ENCODE measurements at places on chromosomes 16 and 17.

GRCh38 chr16:50526249-50526648 is 21.9 kb upstream of the NKD1 start:
- no peak for DNase-seq

DNA sequence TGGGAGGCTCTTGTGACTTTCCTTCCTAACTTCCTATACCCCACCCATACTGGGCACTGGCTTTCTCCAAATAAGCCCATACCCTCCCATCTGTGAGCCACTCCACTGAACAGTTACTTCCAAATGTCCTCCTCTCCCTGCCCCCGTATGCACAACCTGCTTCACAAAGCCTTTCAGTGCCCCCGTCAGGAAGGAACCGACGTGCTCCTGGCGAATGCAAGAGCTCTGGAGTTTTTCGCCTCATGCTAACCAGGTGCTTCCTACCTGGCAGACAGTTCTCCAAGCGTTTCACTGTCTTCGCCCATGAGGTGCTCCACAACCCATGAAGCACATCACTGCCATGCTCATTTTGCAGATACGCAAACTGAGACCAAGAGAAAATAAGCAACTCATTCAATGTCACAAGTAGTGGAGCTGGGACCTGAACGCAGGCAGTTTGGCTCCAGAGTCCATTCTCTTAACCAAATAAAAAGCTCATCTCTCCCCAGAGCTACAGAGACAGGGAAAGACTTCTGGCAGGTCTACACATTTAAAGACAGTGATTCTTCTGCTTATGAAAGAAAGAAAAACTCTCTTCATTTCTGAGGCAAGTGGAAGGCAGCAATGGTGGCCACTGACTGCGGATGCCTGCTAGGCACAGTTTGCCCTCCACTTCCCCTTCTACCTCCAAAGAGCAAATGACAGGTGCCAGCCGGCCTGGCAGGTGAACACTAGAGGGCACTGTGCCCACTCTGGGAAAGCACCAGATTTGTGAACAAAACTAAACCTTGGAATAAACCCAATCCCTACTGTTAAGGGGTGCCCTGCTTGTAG is 23.8 kb downstream of the SPHK1 start:
- DNase-seq, result peak; percentile 82

- no peak for DNase-seq
Measured at GRCh38 chr17:9174779-9175574, 153.7 kb downstream of the NTN1 start.

GRCh38 chr16:7257016-7257415 is 75.6 kb upstream of the RBFOX1 start:
- no peak for DNase-seq

DNA sequence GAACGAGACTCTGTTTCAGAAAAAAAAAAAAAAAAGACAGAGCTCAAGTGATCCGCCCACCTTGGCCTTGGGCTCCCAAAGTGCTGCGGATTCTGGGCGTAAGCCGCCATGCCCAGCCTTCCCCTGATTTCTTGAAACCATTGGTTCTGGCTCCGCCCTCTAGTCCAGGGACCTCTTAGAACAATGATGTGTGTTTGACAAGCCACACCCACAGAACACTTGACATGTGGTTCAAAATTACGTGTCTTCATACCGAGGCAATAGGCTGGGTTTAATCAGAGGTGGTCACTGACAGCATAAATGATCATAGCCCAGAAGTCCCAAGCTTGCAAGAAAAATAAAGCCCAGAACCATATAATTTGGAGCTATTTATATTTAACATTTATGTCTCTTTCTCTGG is 23.0 kb downstream of the KNOP1 start:
- no peak for DNase-seq

DNA sequence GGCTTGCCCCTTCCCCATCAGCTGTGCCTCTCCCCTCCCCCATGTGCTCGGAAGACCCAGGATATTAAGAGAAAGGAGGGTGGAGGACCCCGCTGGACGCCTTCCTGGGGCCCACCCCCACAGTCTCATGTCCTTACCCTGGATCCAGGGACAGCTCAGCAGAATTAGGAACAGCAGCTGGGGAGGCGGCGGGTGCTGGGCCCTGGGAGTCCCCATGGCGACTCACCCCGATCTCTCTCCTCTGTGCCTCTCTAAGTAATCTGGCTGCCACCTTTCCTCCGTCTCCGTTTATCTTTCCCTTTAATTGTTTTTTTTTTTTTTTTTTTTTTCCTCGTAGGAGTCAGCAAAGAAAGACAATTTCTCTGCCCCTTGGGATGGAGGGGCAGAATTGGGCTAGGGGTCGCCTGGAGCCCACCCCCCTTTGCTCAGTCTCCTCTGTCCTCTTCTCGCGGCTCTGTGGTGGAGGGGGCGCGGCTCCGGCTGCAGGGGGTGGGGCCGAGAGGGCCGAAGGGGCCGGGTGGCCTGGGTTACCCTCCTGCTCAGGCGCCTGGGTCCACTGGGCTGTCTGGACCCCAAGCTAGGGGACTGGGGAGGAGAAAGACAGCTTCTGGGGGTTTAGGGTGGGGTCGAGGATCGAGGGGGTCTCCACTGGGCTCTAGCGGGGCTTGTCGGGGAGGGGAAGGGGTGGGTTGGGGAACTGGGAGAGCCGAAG is 390 bp downstream of the SEZ6L2 start:
- DNase-seq, result no peak

DNA sequence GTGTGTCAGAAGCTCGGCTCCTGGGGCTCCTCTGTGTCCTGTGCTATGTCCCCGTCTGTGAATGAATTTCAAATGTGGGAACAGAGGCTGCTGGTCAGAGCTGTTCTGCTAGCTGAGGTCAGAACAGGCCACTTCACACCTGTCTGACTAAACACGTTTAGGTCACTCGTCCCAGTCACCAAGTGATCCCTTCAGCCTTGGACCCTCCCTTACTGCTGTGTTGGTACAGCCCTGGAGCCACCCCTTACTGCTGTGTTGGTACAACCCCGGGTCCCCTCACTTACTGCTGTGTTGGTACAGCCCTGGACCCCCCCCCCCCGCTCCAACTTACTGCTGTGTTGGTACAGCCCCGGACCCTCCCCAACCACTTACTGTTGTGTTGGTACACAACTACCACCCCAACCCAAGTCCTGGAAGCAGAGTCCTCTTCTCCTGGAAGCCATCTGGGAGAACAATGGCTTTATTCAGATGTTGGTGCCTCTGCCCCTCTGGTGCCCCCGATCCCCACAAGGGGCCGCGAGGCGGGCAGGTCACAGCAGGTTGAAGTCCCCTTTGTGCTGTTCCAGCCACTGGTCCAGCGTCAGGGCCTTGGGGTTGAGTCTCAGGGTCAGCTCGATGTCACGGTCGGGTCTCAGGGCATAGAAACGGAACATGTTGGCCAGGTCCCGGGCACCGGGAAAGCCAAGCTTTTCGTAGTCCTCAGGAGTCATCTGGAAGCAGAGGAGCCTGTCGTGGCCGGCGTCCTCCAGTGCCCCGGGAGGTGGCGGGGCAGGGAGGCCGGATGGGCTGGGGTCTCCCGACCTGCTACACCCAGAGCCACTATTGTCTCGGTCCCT is 13.0 kb downstream of the NMRAL1 start:
- no peak for DNase-seq

- DNase-seq, result no peak
Measured at GRCh38 chr17:50899559-50900319, 33.6 kb upstream of the TOB1 start.

DNA sequence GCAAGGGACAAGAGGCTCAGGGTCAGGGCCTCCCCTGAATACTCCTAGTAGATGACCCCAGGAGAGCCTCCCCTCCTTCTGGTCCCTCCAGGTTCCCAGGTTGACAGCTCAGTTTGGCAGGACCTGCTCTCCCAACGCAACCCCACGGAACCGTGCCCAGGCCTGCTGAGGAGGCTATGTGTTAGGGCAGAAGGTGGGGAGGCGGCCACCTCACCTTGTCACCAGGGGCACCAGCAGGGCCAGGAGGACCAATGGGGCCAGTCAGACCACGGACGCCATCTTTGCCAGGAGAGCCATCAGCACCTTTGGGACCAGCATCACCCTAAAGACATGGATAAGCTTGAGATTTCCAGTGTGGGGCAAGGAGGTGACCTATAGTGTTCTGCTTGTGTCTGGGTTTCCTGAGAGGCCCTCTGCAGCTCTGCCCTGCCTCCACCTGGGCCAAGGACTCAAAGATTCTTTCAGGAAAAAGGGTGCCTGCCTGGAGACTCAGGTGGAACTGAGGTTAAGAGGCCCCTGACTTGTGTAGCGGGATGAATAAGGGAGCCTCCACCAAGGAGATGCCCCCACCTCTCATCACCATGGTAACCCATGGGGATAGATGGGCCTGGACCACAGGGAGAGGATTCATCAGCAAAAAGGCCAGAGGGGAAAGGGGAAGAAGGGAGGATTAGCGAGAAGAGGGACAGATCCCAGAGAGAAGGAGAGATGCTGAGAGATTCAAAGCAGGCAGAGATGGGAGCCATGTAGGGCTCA is 10.7 kb downstream of the COL1A1 start:
- DNase-seq, result no peak

- DNase-seq, result no peak
Measured at GRCh38 chr16:28974007-28974436, 556 bp upstream of the SPNS1 start.

DNA sequence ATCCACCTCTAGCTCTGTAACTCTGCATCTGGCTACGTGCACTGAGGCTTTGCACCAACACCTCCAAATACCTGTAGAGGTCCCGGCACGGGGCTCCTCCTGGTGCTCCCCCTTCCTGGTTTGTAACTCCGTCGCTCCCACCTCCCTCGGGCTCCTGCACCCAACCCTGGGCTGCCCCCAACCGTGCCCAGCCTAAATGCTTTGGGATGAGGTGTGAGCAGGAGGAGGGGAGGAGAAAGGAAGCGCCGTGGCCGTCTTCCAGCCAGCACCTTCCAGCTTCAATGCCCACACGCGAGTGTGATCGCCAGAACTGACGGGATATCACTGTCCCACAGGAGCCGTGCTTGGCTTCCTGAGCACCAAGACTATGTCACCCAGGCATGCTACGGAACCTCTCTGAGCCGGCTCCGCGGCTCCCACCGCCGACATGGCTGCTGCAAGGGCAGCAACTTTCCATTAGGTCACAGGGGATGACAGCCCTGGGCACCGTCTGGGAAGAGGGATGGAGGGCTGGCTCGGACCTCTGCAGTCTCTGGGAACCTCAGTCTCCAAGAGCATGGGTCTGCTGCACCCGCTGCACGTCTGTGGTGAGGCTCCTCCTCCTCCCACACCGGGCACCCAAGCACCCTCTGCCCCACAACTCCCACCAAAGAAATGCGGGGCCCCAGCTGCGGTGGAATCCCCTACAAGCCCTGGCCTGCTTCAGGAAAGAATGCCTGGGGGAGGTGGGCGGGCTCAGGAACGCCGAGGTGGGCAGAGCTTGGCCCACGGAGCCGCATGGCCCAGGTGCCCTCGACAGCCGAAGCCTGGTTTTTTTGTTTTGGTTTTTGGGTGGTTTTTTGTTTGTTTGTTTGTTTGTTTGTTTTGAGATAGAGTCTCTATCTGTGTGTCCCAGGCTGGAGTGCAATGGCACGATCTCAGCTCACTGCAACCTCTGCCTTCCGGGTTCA is 6.4 kb upstream of the SLC38A10 start:
- no peak for DNase-seq

DNA sequence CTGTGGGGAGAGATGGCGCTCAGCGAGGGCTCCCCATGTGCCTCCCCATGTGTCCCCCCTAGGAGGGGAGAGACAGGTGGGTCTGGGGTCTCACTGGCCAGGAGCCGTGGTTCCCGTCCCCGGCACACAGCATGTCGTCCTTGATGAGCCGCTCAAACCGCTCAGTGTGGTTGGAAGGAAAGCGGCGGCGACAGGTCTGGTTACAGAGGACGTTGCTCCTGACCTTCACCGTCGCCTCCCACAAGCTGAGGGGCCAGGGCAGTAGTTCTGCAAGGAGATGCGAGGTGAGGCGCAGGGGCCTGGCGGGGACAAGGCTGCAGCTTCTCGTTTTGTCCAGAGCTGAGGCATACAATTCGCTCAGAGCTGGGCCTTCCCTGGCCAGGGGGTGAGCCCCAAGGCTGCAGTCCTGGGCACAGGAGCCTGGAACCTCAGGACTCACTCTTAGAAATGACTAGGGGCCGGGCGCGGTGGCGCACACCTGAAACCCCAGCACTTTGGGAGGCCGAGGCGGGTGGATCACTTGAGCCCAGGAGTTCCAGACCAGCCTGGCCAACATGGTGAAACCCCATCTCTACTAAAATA is 22.8 kb upstream of the UBE2I start:
- no peak for DNase-seq

GRCh38 chr16:3013998-3014690 is 1.4 kb downstream of the CLDN9 start:
- DNase-seq, result no peak

DNA sequence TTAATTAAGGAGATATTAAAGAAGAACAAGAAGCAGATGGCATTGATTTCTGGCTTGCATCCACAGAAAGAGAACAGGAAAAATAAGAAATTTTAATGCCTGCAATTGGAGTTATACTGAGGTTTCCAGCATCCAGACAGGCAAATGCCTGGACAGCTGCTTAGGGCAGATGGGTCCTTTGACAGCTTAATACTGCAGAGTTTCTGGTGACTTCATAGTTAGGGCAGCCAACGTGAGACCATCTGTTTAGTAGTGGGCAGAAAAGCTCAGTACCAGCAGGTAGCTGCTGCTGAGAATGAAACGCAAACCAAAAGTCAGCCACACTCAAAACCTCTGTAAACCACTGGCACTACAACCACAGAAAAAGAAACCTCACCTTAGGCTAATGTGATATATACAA is 109.8 kb downstream of the CDK5R1 start:
- DNase-seq, result peak; percentile 65

DNA sequence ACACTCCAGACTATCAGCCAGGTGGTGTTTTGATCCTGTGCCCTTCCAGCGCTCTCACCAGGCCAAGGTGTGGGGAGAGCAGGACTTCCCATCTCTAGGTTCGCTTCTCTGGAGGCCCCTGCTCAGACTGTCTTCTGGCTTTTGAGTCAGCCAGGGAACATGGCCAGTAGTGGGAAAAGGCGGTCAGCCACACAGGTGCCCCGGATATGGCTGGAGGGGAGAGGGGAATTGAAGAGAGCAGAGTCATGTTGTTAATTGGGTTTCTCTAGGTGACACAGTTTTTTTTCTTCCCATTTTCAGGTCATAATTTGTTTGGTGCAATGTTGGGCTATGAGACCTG is 1.5 kb downstream of the MINK1 start:
- no peak for DNase-seq

DNA sequence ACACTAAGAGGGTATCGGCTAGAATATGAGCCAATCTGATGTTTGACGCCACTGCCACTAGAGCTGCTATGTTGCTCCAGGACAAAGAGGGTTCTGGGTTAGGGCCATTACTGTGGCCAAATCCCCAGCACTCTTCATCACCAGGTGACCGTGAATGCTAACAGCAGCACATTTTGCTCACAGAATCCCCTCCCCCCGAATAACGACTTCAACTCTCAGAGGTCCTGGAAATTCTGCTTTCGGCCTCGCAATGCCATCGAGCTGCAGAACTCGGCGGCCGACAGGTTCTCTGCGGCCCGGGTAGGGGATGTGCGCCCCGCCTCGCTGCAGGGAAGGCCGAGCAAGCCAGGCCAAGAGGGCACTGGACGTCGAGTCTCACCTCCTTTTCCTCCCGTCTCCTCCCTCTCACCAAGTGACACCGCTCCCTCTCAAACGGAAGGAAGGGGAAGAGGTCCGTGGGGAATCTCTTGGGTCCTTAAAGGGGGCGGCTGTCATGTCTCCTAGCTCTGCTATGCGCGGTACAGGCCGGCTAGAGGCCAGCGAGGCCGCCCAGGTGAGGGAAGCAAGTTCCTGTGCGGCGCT is 31.9 kb downstream of the CDK5R1 start:
- DNase-seq, result no peak
